ENCODE measurements at places on chromosomes 16 and 17.
A peak's percentile ranks its signal among the peaks of the same experiment; 100 is the strongest.

DNA sequence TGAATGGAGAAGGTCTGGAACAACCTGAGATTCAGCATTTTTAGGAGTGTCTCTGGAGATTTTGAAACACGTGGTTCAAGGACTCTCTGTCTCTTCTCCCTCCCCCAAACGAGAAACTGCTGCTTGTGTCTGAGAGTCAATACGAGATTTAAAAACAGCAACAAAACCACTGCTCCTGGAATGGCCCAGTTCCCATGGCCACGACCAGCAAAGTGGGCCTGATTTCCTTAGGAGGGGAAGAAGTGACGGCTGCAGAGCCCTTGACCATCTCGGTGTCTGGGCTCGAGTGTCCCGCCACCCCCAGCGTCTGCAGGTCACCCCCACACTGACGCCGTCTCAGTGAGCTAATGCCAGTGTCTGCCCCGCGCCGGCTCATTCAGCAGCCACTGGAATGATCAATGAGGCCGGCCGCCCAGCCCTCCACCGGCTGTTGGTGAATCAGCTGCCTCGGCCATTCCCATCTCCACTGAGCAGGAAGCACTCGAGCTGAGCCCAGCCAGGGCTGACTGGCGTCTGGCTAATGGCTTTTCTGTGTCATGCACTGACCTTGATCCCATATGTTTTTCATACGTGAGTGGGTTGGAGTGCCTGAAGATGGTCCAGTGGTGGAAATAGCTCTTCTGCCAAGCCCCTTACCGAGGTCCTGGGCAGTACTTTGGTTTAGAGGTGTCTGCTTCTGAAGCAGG is 151.8 kb downstream of the PITPNC1 start:
- DNase-seq = no peak

DNA sequence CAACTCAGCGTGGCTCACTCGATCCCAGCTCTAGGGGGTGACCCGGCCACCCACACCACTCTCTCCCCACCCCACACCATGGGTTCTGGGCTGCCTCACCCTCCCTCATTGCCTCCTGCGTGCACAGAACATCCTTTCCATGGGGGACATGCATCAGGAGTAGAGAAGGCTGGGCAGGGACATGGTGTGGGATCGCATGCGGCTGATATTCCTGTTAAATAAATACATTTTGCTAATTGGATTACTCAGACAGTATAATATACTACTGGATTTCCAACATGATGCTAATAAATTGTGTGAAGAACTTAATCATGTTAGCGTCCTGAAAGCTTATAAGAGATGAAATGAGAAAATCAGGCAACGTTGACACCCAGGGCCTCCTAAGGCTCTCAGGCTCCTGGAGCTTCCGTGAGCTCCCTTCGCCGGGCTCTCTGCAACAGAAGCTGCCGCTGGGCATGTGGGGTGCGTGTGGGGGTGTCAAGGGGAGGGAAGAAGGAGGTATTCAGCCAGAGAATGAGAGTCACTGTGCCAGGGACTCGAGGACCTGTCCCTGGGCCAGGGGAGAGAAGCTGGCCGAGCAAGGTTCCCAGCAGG is 173.1 kb upstream of the TNRC6C start:
- no peak for DNase-seq

DNA sequence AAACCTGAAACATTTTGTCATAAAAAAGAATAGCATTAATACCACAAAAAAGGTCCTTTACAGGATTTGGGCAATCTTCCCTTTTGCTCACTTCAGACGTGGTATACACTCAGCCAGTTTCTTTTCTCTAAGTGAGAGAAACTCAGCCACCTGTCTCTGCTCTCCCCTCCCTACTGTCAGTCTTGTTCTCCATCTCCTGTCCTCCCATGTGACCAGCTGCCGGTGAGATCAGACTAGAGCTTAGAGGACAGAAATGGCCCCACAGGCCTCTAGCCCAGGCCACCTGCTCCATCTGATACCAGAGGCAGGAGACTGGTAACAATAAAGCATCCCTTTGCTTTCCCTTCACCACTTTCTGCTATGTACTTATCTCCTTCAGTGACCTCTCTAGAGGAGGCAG is 34.9 kb downstream of the CMC2 start:
- no peak for DNase-seq

DNA sequence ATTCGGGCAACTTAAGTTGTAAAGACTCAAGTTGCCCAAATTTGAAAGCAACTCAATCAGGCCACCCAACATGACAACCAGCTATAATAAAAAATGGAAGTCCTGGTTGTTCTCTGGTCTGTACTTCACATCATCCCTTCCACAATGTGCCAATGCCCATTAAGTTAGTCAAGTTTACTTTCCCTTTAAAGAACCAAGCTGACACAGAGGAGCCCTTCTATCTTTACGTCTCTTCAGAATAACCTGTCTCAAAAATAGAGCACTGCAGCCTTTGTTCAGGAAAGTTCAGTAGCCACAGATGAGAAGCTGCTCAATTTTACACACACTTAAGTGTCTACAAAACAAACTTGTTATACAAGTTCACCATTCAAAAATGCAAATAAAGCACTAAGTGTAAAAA is 75.1 kb upstream of the C17orf78 start:
- DNase-seq = no peak

- peak; percentile 7 for DNase-seq
Observed at GRCh38 chr17:80034791-80035686, 633 bp downstream of the TBC1D16 start.
